ENCODE measurements at places on chromosomes 13 and 19. TPM values are rescaled to one million over a fixed set of nuclear protein-coding genes. Genes with fewer than 3 reads are reported as not detected.
A peak's percentile ranks its signal among the peaks of the same experiment; 100 is the strongest.

LILRA5 gene
- total RNA-seq, result 0.45 TPM

C19orf85 gene
- not detected for total RNA-seq

- no peaks in the 10 kb centered on the region for H3K36me3 ChIP-seq
- peaks cover 61% of the 10 kb centered on the region for H3K4me1 ChIP-seq
- H3K27ac ChIP-seq, result peak overlapping the region; percentile 56
- no peak overlapping the region for H3K4me3 ChIP-seq
Measured at GRCh38 chr19:1840541-1841115, 7.7 kb downstream of the REXO1 start.

DNA sequence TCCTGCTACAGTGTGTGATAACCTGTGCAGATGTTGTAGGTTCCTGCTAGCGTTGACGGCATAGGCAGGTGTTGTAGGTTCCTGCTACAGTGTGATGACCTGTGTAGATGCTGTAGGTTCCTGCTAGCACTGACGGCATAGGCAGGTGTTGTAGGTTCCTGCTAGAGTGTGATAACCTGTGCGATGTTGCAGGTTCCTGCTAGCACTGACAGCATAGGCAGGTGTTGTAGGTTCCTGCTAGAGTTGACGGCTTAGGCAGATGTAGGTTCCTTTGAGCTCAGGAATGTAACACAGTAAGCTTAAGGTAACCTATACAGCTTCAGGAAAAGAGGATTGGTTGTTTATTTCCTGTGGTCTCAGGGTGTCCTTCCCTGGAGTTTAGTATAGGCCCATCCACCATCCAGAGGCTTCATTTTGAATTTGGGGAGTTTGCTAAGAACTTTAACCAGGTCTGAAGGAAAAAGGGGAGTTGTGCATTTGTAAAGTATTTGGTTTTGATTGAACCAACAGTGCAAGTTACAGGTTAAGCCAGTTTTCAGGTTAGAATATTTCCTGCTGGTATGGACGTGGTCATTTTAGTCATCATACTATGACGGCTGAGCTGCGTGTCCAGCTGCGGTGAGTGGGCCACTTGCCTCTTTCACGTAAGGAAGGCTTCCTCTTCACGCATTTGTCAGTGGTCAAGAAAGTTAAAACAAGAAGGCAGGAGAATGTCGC, 53.8 kb downstream of the ATP11A start:
- no peak overlapping the region for H3K27ac ChIP-seq
- no peak for DNase-seq
- H3K4me1 ChIP-seq, result no peaks in the 10 kb centered on the region
- no peaks in the 10 kb centered on the region for H3K36me3 ChIP-seq

GRCh38 chr13:28056970-28057712, 43.2 kb downstream of the FLT3 start:
- H3K4me1 ChIP-seq, result no peaks in the 10 kb centered on the region
- no peak for DNase-seq
- no peaks in the 10 kb centered on the region for H3K36me3 ChIP-seq
- no peak overlapping the region for H3K4me3 ChIP-seq

CILP2 gene
- 0.63 TPM for total RNA-seq

GRCh38 chr19:22617614-22618320, 16.4 kb upstream of the ZNF492 start:
- H3K27ac ChIP-seq, result no peak overlapping the region
- H3K36me3 ChIP-seq, result no peaks in the 10 kb centered on the region
- H3K4me1 ChIP-seq, result no peaks in the 10 kb centered on the region
- H3K27me3 ChIP-seq, result no peaks in the 10 kb centered on the region
- no peak overlapping the region for H3K4me3 ChIP-seq
- DNase-seq, result peak; percentile 48

- DNase-seq, result no peak
- no peaks in the 10 kb centered on the region for H3K36me3 ChIP-seq
- no peak overlapping the region for H3K27ac ChIP-seq
- no peak overlapping the region for H3K4me3 ChIP-seq
- H3K4me1 ChIP-seq, result no peaks in the 10 kb centered on the region
- no peaks in the 10 kb centered on the region for H3K27me3 ChIP-seq
Measured at GRCh38 chr13:30499338-30499737, 33.6 kb upstream of the HMGB1 start.

C1QTNF9B gene
- total RNA-seq, result not detected

DNA sequence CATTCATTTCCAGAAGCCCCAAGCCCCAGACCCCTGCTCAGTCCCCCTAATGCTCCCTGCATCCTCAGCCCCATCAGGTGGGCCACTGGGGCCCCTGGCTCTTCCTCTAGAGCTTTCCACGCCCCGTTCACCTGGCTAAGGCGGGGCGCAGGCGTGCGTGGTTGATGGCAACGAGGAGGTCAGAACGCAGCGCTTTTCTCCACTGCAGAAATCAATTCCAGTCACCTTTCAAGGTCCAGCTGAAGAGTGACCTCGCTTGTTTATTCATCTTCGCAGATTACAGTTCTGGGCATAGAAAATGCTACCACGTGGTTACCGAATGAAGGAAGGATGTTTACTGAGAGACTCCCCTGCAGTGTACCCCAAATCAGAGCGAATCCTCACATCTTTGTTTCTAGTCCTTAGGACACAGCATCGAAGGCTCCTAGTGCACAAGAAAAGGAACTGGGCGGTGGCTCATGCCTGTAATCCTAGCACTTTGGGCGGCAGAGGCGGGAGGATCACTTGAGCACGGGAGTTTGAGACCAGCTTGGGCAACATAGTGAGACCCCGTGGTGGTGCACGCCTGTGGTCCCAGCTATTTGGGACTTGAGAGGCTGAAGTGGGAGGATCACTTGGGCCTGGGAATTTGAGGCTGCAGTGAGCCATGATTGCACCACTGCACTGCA, 828 bp upstream of the PBX4 start:
- H3K27ac ChIP-seq, result no peak overlapping the region
- no peaks in the 10 kb centered on the region for H3K27me3 ChIP-seq
- peaks cover 5% of the 10 kb centered on the region for H3K36me3 ChIP-seq
- no peak for DNase-seq

DNA sequence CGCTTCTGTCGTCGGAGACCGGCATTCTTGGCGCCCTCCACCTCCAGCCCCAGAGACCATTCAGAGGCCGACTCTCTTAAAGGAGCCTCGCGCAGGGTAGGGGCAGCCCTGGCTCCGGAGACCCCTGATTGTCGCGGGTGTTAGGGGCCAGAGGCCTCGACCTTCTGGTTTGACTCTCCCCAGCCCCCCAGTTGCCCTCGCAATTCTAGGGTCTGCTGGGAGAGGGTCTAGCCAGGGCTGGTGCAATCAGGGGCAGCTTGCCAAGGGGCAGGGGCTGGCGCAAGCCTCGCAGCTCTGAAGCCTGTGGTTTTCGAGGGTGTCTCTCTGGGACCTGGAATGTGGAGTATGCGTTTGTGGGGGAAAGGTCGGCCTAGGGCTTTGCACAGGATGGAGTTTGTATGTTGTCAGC, 1.6 kb upstream of the SLC7A10 start:
- H3K36me3 ChIP-seq, result no peaks in the 10 kb centered on the region
- DNase-seq, result no peak
- H3K4me1 ChIP-seq, result no peaks in the 10 kb centered on the region
- H3K27ac ChIP-seq, result no peak overlapping the region
- H3K4me3 ChIP-seq, result no peak overlapping the region

DNA sequence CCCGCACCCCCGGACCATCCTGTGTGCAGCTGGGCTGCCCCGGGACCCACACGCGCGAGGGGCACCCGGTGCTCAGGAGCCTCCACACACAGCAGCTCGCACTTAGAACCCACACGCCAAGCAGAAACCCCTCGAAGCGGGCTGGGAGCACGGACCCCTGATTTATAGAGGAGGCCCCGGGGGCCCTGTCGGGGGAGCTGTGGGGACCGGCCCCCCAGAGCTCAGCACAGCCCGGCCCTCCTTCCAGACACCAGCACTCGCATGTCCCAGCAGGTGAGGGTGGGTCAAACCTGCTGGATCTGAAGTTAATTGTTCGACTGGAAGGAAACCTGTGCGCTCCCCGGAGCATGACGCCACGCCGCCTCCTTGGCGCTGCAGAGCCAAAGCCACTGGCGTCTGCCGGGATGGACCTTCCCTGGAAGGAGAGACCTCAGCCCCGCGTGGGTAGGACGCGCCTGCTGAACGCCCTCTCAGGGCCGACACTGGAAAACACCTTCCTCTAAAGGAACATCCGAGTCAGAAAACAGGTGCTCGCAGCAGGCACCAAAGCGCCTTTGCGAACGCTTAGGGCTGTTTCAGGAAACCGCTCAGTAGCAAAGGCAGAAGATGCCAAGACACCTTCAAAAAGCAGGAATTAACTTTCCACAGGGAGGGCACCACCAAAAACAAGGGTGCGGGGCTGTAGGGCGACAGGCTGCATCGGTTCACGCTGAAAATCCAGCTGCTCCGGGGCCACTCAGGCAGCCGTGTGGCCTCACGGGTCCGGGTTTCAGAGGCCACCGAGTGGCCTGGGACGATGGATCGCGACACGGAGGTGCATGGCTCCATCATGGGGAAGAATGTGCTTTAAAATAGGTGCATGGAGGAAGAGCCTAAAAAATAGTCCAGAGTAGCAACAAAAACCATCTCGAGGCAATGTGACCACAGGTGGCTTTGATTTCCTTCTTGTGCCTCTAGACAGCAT, 37.8 kb upstream of the GRTP1 start:
- H3K36me3 ChIP-seq, result no peaks in the 10 kb centered on the region
- no peaks in the 10 kb centered on the region for H3K27me3 ChIP-seq
- no peak overlapping the region for H3K27ac ChIP-seq
- no peak overlapping the region for H3K4me3 ChIP-seq
- peaks cover 13% of the 10 kb centered on the region for H3K4me1 ChIP-seq

- H3K4me3 ChIP-seq, result no peak overlapping the region
- no peak overlapping the region for H3K27ac ChIP-seq
- H3K36me3 ChIP-seq, result no peaks in the 10 kb centered on the region
Measured at GRCh38 chr13:33318744-33319143, 33.2 kb upstream of the STARD13 start.
